ENCODE measurements at places on chromosomes 6 and 20.

DNA sequence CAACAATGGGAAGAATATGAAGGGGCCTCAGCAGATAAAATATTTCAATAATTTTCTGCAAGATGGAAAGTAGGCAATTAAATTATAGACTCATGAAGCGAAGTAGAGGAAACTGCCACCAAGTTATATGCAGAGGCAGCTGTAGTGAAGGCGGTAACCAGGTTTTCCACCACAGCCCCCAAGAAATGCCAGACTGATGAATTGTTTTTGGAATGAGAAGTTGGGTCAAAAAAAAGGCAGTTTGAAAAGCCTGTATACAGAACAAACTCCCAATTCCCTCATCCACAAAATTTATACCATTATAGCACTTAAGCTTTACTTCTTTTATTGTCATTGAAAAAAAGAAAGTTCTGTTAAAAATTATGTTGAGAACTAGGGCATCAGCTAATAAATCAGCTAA is 45.3 kb downstream of the ELOVL4 start:
- no peak for DNase-seq

- no peak for DNase-seq
Measured at GRCh38 chr6:169171016-169171415, 82.6 kb downstream of the THBS2 start.

DNA sequence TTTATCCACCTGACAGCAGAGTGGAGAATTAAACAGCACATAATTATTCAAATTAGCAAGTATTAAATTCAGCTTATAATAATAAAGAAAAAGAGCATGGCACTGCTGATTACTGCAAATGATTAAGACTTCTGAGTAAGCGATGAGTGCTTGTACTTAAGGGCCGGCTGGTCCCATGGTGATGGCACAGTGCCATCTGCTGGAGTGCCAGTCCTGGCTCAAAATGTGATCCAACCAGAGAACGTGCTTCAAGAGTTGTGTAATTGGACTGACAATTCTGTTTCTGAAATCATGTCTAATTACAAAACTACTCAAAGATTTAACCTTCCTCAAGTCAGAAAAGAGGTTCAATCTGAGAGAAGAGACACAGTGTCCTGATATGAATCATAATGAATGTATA is 181.6 kb upstream of the RGS17 start:
- peak; percentile 75 for DNase-seq

- no peak for DNase-seq
Measured at GRCh38 chr6:168371185-168371584, 51.6 kb upstream of the DACT2 start.

- peak; percentile 68 for DNase-seq
Measured at GRCh38 chr20:54649511-54649962, 174.1 kb downstream of the DOK5 start.

Measured in astrocyte of the spinal cord (primary cell).